HFF-Myc (cell line): ENCODE measurements at places on chromosomes 7 and 10.

DNA sequence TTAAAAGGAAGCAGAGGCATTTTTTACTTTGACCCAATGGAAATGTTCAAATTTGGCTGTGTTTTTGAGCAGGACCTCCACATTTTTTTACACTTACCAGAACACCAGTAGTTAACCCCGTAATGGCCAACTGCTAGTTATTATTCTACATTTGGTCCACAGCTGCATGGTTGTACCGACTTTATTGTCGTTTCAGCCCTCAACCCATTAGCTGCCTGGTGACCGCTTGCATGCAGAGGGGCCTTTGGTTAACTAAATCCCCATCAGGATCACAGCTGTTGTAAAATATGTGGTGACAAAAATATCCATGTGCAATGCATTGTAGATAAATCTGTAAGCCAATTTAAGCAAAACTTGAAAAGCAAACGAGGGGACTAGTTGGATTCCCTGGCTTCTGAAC is 342.2 kb upstream of the MEOX2 start:
- peak; percentile 72 for DNase-seq

DNA sequence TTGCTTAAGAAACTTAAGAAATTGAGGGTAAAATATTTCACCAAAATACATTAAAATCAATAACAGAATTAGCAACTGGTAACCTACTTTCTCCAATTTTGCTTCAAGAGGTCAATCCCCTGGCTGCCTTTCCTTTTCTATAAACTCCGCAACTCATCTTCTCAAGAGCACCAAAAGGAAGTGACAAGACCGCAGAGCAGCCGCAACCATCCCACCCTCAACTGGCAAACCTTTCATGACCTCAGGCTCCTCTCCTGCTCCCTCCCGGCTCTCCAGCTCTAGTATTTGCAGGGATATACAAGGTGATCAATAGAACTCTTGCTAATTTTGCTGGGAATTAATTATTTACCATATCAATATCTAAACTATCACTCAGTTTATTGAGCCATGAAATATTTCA is 88.9 kb downstream of the ATE1 start:
- no peak for DNase-seq

DNA sequence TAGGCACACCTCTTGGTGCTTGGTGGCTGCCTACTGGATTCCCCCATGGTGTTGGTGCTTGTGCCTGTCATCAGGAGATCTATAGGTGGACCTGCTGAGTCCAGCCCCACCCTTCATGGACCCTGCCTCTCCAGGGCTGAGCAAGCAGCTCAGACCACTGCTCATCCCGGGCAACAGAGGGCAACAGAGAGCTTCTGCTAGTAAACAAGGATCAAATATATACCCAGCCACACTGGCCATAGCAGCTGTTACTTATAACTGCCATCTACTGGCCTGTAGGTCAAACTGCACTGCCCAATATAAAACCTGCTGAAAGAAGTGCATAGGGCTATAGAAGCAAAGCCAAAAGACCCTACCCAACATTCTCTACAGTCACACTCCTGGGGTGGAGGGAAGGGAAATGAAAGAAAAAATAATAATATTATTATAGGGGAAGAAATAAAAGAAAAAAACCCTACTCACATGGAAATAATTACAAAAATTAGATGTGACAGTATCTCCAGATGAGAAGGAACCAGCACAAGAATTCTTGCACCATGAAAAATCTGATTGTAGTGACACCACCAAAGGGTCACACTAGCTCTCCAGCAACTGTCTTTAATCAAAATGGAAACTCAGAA is 54.9 kb upstream of the ZNF800 start:
- peak; percentile 40 for DNase-seq

DNA sequence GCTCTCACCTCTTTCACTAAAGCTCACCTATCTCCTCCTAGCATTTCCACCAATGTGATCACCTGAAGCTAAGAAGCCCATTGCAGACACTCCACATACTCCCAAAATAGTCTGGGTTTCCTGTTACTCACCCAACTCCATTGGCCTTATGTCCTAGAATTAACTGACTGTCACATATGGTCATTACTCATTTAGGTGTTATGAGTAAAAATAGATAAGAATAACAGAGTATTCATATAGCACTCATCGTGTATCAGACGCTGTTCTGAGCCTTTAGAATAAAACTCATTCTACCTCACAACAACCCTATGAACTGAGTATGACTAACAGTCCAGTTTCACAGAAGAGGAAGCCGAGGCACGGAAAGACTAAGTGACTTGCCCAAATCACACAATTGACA is 174.2 kb upstream of the NPVF start:
- no peak for DNase-seq

DNA sequence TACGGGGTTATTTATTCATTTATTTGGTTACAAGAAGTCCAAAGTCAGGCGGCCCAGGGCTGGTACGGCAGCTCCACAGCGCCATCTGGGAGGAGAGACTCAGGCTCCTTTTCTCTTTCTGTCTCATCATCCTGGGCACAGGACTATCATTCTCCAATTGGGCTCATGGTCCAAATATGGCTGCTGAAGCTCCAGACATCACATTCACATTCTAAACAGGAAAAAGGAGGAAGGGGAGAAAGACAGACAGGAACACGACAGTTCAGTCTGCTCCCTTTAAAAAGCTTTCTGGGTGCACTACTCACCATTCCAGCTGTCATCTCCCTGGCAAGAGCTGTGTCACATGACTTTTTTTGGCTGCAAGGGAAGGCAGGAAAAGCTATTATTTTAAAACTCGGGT is 74.4 kb upstream of the PDZD8 start:
- no peak for DNase-seq

DNA sequence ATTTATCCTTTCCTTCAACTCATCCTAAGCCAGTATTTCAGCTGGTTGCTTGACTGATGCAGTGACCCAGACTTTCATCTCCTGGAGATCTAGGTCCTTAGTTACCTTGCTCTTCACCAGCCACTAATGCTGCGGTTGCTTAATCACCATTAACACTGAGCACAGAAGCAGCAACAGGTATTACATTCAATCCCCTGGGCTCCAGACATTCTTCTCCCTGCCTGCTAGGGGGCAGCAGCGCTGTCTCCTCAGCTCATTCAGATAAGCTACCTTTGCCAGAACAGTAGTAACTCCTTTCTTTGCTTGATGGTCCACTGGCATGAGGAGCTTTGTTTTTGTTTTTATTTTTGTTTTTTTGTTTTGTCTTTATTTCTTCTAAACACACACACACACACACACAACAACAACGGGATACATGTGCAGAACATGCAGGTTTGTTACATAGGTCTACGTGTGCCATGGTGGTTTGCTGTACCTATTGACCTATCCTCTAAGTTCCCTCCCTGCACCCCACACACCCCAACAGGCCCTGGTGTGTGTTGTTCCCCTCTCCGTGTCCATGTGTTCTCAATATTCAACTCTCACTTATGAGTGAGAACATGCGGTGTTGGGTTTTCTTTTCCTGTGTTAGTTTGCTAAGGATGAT is 1043.2 kb upstream of the C7orf33 start:
- no peak for DNase-seq

- DNase-seq = no peak
These were observed 19.6 kb downstream of the MICALL2 start for GRCh38 chr7:1439373-1440363.

DNA sequence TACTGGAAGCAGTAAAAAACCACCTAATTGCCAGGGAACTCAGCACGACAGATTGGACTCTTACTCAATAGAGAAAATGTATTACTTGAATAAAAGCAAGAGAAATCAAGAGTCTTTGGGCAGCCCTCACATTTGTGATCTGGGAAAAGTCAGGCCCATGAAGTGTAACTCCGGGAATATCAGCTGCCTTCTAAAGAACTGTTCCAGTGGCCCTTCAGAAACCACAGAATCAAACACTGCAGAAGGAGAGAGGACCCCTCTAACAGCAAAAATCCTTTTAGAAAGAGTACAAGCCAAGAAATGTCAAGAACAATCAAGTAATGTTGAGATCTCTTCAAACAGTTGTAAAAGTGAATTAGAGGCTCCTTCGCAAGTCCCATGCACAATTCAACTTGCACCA is 540.0 kb upstream of the TEX47 start:
- DNase-seq = no peak

GRCh38 chr10:77865580-77866324 is 60.8 kb downstream of the DLG5 start:
- DNase-seq = no peak

GRCh38 chr10:71968553-71969474 is 4.6 kb downstream of the CHST3 start:
- DNase-seq = no peak

DNA sequence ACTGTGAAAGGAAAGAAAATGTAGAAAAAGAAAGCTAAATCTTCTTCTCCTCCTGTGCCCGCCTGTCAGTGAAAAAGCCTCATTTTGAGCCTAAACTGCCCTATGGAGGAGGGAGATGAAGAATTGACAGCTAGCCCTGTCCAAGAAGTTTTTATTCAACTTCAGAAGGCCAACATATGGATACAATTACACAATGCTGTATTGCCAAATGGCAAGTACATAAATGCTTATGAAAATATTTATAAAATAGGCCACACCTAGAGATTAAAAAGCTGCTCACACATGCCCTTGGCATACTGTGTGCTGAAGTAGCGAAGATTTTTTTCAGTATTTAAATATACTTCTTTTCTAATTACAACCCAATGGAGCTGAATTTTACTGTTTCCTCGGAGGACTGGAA is 65.1 kb upstream of the NEBL start:
- no peak for DNase-seq

DNA sequence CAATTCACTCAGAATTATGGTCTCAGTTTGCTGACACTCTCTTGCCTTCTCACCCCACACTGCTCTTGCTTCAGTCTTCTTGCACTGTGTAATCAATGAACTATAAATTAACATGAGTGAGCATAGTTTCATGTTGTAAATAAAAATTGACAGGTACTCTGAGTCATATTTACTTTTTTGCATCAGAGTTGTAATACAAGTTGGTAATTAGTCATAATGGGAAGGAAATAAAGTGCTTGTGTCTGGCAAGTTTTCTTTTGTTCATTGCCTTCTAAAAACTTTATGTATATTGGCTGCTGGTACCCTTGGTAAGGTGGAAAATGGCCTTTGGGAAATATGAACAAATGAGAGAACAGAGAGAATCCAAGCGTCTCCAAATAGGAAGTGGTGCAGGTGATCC is 169.3 kb upstream of the MAGI2 start:
- no peak for DNase-seq

DNA sequence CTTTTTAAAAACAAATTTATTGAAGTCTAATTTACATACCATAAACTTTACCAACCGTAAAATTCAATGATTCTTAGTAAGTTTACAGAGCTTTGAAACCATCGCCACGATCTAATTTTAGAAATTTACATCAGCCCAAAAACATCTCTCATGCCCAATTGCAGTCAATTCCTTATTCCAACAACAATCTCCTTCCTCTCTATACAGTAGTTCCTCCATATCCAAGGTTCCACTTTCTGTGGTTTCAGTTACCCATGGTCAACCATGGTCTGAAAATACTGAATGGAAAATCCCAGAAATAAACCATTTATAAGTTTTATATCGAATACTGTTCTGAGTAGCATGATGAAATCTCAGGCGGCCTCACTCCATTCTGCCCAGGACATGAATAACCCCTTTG is 183.4 kb upstream of the ADCY1 start:
- DNase-seq = no peak

DNA sequence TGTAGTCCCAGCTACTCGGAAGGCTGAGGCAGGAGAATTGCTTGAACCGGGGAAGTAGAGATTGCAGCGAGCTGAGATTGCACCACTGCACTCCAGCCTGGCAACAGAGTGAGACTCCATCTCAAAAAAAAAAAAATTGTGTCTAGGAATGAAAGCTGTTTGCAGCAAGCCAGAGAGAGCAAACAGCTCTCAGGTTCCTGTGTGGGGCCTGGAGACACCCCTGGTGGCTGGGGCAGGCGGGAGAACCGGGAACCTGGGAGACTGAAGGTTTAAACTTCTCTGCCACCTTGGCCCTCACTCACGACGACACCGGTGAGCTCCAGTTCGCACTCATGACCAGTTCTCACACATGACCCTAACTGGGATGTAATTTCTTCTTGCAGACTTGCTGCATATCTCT is 13.2 kb upstream of the UNCX start:
- DNase-seq = no peak

- no peak for DNase-seq
These were observed 26.7 kb downstream of the TMEM273 start for GRCh38 chr10:49161411-49161997.

GRCh38 chr10:480928-481552 is 208.4 kb downstream of the DIP2C start:
- no peak for DNase-seq

- no peak for DNase-seq
These were observed 72.9 kb downstream of the ATE1 start for GRCh38 chr10:121854809-121855445.

DNA sequence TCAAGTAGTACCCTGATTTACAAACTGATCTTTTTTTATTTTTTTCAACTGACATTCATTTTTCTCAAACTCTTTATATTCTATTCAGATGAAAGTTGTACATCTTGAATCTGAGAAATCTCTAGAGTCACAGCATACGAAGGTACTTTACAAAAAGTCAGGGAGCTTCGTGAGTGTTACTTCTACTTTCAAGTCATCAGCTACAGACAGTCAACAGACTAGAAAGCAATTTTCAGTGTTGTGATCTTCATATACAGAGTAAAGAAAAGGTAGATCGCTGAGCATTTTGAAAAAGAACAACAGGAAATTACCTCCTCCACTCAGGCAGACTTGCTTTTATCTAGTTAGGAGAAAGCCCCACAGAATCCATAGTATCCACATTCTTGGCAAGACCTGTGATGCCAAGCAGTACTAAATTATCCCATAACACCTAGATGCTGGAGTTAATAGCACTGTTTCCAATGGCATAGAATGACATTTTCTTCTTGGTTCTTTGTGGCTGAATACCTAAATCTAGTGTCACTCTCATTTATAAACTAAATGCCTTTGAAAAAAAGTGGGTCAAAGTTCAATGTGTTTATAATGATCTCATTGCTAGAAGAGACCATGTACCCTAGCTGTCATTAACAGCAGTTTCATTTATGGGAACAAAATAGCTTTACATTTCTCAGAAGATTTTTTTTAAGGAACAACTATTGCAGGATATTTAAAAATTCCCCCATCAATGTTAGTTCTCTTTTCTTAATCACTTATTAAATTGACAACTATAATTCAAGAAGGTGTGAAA is 12.0 kb upstream of the ZNF800 start:
- no peak for DNase-seq

GRCh38 chr7:128014811-128015210 is 16.4 kb downstream of the LRRC4 start:
- no peak for DNase-seq

DNA sequence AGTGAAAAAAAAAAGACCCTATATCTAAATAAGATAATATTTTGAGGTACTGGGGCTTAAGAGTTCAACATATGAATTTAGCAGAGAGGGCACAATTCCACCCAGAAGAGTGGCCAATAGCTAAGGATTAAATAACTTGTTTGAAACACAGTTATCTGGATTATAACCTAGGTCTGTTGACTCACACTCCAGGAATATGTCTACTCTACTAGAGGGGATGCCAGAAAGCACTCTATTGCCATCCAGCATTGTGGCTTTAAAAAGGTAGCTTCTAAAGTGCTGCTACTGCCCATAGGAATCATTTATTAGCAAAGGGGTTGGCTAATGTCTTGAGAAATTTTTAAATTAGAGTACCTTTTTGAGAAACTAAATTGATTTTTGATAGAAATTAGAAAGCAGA is 102.2 kb downstream of the PPP1R3A start:
- no peak for DNase-seq

- no peak for DNase-seq
These were observed 276.2 kb downstream of the MDFIC start for GRCh38 chr7:115198143-115198542.
